ENCODE measurements at places on chromosomes 5 and 9.

DNA sequence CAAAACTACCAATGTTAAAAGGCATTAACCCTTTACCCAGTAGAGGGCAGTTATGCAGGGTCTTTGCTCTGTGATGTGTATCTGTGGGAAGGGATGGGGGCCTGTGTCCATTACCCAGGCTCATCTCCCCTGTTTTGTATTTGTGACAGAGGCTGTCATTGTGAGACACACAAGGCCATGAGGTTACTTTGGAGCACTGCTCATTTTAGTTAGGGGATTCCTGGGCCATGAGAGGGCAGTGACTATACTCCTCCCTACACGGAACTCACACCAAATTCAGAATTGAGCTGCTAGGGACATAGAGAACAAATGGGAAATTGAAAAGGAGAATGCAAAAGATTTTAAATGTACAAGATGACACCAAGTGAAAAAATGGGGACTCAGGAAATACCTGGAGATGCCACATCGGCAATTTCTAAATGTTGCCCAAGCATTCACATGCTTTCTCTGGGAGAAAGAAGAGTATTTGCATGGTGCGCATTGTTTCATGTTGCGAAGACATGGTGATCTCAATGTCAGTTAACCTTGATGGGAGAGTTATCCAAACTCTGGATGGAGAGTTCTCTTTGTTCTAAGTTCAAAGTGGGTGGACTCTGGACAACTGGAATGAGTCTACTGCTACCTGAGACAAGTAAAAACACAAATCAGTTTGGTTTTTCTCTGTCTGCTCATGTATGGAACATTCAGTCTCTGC lies 32.5 kb downstream of the C9orf152 start:
- DNase-seq = no peak

DNA sequence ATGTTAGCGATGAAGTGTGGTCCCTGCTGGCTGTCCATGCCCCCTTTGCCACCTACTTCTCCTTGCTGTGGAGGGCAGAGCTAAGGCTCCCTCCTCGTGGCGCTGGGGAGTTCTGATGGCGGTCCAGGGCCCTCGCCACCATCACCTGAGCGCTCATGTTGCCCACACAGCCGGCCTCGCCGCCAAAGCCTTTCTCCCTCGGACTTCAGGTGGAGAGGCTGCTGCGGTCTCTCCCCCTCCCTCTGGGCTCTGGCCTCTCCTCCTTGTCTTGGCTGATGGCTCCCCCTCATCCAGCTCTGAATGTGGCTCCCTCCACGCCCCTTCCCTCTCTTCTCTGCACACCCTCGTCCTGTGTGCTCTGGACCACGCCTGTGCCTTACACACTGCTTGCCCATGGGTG lies 14.5 kb upstream of the LPCAT1 start:
- DNase-seq = no peak

GRCh38 chr9:6739218-6739617 lies 18.6 kb upstream of the KDM4C start:
- DNase-seq = peak; percentile 34

DNA sequence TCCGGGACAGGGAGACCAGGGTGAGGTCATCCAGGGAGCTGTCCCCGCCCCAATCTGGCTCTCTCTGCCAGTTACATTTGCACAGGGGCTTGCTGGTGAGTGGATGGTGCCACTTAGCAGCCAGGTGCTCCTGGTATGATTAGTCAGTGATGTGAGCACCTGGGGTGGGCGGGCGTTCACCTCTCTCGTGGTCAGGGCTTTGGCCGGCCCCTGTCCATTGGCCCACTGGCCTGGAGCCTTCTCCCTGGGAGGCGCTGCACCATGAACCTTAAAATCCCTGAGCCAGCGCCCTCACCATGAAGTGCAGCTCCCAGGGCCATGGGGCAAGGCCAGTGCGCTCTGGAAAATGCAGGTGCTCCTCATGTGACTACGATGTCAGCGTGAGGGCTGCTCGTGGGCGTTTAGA lies 2.0 kb downstream of the NKD2 start:
- no peak for DNase-seq

- DNase-seq = no peak
These were observed 12.3 kb upstream of the QRFP start for GRCh38 chr9:130908878-130909355.

- no peak for DNase-seq
These were observed 86.6 kb downstream of the PLPPR1 start for GRCh38 chr9:101115102-101115501.

DNA sequence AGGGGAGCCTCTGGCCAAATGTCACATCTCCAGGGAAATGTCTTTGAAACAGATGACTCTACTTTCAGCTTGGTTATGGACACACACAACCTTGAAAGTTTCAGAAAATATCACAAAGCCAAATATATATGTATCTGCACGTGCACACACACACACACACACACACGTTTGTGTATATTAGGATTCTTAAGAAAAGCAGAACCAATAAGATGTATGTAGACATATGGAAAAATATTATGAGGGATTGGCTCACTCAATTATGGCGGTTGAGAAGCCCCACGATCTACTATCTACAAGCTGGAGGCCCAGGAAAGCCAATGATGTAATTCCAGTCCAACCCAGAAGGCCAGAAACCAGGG lies 194.9 kb downstream of the PALM2AKAP2 start:
- no peak for DNase-seq

- DNase-seq = no peak
These were observed 4.3 kb upstream of the RAI14 start for GRCh38 chr5:34651791-34652190.

- DNase-seq = no peak
These were observed 1809.9 kb upstream of the ACO1 start for GRCh38 chr9:30574355-30575151.

- no peak for DNase-seq
These were observed 75.4 kb downstream of the TSSK1B start for GRCh38 chr5:113359419-113359818.

GRCh38 chr9:72041775-72042194 lies 18.6 kb downstream of the C9orf57 start:
- DNase-seq = no peak

- DNase-seq = no peak
These were observed 21.3 kb downstream of the AHRR start for GRCh38 chr5:342501-343460.

DNA sequence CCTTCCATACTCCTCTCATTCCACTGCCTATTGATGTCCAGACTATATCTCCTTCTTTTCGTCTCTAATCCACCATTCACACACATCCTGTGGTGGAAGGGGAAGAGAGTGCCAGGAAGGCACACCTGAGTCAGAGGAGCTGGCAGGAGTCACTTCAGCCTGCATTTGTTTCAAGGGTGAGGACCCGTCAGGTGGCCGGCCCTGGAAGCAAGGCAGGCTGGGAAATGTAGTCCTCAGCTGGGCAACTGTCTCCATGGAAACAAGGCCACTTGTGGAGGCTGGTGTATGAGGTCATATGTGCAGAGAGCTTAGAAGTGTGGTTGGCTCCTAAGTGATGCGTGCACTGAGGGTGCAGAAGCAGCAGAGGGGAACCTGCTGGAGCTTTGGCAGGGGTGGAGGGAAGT lies 278.4 kb downstream of the NSG2 start:
- peak; percentile 74 for DNase-seq

DNA sequence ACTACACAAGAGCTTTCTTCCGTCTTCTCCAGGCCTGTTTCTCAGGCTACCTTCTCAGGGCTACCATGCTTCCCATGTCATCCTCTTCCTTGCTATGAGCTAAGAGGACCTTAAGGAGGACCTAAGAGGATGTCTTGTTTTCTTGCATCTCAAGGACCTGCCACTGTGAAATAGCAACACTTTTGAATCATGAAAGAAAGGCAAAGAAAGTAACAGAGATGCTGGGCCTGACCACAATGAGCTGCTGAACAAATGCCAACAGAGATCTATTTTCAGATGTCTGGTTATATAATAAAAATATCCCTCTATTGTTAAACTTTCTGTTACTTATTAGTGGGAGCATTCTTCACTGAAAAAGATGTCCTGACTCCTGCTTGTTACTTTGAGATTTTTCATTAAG lies 36.7 kb upstream of the ANXA1 start:
- DNase-seq = no peak

- DNase-seq = no peak
These were observed at the start of gene TERT for GRCh38 chr5:1294835-1295649. TERT (minus strand) TSS chr5:1295068; CDS start chr5:1294989, 79 bp downstream.

DNA sequence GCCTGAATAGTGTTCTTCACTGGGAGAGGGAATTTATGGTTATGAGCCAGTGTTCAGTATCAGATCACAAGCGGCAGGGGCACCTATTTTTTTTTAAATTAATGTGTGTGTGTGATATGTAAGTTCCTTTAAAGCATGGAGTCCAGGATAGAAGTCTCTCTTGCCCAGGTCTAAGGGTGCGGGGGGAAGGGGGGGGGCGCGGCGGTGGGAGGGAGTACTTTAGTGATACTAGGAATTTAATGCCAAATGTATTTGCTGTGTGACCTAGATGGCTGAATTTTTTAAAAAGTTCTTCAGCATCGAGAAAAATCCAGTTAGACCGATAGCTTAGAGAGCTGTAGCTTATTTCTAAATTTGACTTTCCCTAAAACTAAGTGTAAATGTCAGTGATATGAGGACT lies 1.5 kb upstream of the FCHO2 start:
- DNase-seq = no peak

DNA sequence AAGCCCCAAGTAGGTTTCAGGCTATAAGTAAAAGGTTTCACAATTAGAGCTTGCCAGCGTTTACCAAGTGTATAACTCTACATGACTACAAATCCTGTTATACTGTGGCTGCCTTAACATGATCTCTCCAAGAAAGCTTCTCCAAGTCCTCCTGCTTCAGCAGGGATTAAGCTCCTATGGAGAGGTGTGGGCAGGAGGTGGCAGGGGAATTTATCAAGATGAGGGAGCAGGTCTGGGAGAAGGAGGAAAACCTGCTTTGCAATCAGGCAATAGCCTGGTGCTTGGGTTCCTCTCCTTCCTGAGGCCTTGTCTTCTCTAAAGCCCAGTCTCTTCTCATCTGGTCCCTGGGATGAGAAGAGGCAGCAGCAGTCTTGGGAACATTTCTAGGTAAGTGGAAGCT lies 135.2 kb downstream of the TSSK1B start:
- no peak for DNase-seq

- DNase-seq = no peak
These were observed 335.1 kb upstream of the PIK3R1 start for GRCh38 chr5:67880511-67880805.

- peak; percentile 4 for DNase-seq
These were observed 138.6 kb upstream of the SPEF2 start for GRCh38 chr5:35478856-35479682.

- peak; percentile 21 for DNase-seq
These were observed 114.3 kb downstream of the STARD4 start for GRCh38 chr5:111398013-111398412.

DNA sequence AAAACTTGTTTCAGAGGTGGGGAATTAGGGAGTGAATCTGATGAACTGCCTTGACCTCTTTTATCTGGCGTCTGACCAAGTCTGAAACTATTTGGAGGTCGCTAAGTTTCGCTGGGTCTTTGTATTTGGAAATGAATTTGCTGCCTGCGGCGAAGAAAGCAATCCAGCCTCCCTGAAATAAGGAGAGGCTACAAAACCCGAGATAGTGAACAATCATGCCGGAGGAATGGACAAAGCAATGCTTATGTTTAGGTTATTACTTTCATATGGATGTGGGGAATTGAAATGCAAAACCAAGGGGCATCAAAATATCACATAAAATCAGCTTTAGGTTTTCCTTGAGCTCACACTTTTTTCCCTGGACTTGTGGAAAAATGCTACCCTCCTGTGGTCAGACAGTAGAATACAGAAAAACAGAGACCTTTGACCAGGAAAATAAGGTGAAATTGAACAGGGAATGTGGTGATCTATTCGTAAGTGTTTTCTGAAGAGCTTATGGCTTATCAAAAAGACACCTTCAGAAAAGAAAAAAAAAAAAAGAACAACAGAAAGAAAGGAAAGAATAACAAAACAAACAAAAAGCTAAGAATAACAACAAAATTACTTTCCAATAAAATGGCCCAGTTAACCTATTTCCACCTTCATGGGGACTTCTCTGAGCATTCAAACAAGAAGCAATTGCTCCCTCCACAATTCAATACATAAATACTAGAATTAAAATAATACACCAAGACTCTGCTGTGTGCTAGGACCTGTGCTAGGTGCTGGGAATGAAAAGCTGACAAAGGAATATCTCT lies 68.6 kb upstream of the DPYSL3 start:
- DNase-seq = peak; percentile 18

DNA sequence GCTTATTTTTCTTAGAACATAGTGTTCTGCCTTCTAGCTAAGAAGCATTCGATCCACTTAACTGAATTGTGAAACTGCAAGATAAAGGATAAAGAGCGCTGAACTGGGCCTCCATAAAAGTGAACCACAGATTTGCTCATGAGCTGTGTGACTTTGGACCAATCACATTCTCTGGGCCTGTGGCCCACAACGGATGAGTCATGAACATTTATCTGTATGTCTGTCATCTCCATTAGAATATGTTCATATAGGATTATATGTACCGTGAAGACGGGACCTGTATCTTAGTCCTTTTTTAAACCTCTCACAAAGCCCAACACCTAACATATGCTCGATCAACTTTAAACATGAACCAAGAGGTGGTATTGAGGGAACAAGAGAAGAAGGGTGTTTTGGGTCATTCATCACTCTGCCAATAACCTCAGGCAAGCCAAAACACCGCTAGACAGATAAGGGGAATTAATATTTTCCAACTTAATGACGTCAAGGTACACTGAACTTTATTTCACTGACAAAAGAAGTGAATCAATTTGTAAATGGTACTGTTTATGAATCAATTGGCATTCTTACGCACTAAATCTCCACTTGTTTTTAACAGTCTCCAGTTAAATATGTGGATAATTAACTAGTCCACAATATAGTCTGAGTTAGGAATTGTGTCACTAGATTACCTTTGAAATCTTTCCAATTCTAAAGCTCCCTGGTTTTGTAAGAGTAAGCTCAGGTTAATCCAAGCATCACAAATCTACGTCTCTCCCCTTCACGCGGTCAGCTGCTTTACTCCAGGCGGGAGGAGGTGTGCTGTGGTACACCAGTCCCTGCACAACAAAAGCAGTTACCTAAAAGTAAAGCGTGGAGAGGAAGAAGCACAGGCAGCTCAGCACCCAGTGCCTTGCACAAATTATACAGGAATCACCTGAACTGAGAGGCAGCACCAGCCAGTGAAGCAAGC lies 1.6 kb downstream of the TMEM245 start:
- no peak for DNase-seq

DNA sequence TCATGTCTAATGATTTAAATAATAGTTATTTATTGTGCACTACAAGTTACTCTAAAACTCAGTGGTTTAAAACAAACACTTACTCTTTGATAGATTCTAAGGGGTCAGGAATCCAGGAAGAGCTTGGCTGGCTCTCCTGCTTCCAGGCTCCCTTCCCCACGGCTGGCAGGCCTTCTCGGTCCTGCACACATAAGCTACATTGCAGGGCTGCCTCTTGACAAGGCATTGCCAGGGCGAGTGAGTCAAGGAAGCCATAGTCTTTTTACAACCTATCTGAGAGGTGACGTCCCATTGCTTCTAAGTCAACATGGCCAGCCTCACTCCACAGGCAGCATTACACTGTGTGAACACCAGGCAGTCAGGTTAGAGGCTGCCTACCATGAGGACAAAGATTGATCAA lies 119.8 kb downstream of the AUH start:
- no peak for DNase-seq

GRCh38 chr5:57513785-57514184 lies 31.2 kb upstream of the ACTBL2 start:
- DNase-seq = peak; percentile 42

- no peak for DNase-seq
These were observed 1526.0 kb downstream of the MAT2B start for GRCh38 chr5:165031371-165031770.

- DNase-seq = no peak
These were observed 516.9 kb upstream of the ZNF608 start for GRCh38 chr5:125263356-125263755.

Measured in GM12865 (cell line).